ENCODE measurements at places on chromosomes 2 and 18.

DNA sequence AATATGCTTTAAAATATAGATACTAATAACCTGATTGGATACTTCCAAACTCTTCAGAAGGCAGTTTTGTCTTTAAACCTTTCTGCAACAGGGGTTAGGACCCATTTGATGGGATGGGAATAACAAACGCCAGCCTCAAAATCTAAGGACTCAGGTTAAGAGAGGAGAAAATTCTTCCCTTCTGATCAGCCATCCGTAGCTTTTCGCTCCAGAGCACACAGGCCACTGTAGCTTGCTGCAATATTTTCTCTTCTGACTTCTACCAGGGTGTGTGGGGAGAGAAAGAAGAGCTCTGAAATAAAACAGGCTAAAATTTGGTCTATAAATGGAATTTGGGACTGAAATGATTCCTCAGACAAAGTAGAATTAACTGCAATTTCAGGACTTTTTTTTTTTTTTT lies 95.1 kb downstream of the ALPK2 start:
- DNase-seq = no peak

GRCh38 chr2:20184067-20184938 lies 40.6 kb downstream of the SDC1 start:
- DNase-seq = no peak

DNA sequence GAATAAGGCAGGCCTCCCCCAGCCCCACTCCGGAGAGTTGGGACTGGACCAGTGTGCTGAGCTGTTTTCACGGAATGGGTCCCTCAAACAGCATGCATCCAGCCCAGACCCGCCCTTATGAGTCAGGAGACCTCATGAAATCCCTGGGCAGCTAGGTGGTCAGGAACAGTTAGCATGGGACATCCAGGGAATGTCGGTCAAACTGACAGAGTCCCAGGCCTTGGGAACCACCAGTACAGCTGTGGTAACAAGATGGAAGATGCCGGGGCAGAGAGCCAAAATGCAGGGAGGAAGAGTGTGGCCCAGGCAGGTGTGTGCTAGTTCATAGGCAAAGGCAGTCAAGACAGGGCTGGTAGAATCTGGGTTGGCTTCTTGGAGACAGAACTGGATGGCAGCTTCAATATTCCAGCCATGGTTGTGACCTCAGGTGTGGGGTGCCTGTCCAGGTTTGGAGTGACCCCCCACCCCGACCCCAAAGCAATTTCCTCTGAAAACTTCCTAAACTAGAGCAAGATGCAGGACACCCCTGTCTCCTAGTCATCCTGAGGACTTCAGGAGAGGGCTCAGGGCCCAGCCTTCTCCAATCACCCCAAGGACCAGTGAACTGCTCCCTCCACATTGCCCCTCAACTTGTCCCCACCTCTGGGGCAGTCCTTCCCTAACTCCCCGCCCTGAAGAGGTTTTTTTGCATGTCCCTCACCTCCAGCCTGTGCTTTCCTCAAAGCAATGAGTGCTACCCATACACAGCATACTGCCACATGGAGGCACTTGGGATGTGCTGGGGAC lies 46.5 kb downstream of the KCNIP3 start:
- no peak for DNase-seq

DNA sequence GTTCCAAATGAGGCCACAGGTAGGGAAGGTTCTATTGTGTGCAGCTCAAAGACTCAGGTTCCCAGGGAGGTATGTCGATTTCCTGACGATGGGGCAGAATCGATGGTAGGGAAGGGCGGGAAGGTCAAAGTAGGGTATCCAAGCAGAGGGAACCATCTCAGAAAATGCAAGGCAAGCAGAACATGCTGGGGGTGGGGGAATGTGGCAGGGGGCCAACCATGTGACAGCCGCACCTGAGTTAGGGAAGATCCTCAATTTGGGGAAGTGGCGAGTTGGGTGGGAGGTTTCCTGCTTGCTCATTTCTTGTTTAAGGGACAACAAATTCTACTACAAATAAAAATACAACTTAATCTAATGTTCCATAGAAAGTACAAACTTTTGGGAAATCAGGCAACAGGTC lies 21.7 kb upstream of the GRP start:
- no peak for DNase-seq

DNA sequence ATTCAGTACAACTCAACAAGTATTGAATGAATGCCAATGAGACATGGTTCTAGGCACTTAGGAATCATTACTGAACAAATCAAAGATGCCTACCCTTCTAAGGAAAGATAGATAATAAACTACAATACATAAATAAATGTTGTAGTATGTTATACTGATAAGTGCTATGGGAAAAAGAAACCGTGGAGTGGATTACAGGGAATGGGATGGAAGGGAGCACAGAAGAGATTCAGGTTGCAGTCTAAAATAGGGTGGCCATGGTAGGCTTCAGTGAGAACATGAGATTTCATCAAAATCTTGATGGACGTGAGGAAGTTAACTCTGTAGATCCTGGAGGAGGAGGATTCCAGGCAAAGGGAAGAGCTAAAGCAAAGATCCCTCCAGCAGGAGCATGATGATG lies 17.9 kb upstream of the CREB1 start:
- no peak for DNase-seq

- no peak for DNase-seq
Measured at GRCh38 chr18:24027156-24027827, 12.7 kb downstream of the TTC39C start.

All from activated CD4-positive, alpha-beta T cell treated with anti-CD3 and anti-CD28 coated beads for 24 hours (primary cell).